Activated CD8-positive, alpha-beta T cell treated with anti-CD3 and anti-CD28 coated beads for 36 hours (primary cell): ENCODE measurements at places on chromosomes 7 and 10. TPM values are rescaled to one million over a fixed set of nuclear protein-coding genes. Genes with fewer than 3 reads are reported as not detected.

The CD36 gene
- total RNA-seq, result not detected

GRCh38 chr7:105887569-105888189 is 11.3 kb upstream of the ATXN7L1 start:
- DNase-seq, result no peak

GRCh38 chr10:101331956-101332355 is 22.0 kb upstream of the BTRC start:
- no peak for DNase-seq

DNA sequence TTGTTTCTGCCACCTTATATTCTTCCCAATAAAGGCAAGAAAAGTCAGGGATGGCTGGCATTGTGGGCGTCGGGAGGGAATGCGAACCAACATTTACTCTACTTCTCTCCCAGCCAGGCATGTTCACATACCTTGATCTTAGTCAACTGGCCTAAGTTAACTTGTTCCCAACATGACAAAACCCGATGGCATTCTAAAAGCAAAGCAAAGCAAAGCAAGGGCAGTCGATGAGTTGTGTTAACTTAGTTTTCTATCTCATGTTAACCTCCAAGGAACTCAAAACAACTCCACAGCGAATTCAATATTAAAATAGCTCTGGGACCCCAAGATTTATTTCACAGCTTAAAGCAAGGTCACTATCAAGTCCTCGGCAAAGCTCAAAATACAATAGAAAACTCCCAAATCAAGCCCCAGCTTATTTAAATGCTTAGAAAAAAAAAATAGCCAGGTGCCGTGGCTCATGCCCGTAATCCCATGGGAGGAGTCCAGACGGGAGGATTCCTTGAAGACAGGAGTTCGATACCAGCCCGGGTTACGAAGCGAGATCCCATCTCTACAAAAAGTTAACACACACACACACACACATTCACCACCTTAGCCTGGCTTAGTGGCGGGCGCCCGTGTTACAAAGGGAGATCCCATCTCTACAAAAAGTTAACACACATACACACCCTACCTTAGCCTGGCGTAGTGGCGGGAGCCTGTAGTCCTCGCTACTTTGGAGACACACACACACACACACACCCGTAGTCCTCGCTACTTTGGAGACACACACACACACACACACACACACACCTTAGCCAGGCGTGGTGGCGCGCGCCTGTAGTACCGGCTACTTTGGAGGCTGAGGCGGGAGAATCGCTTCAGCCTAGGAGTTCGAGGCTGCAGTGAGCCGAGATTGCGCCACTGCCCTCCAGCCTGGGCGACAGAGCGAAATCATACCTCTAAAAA is 901 bp upstream of the CCNY start:
- peak; percentile 49 for DNase-seq

- DNase-seq, result no peak
Observed at GRCh38 chr10:132279873-132280645, 27.7 kb downstream of the STK32C start.
